ENCODE measurements at places on chromosomes 16 and 17.

GRCh38 chr17:48299760-48300159, 130.3 kb downstream of the SKAP1 start:
- no peak for DNase-seq

DNA sequence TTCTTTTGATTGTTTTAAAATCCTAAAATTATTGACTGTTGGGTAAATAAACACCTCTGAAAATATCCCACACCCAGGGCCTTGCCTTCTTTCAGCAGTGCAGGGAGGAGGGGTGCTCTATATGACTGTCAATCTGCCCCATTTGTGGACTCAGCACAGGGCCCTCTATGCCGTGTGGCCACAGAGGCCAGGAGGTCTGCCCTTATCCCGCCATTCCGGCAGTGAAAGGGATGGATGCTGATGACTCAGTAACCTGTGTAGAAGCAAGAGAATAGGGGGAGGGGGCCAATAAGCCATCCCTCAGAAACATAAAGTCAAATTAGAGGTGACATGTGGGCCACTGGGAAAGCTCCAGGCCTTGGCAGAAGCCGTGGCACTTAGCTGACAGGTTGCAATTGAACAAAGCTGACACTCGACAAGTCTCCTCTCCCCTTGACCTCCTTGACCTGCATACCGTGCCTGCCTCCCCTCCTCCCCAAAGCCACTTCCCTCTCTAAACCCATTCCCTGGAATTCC, 281.4 kb upstream of the DYNLRB2 start:
- DNase-seq: no peak

DNA sequence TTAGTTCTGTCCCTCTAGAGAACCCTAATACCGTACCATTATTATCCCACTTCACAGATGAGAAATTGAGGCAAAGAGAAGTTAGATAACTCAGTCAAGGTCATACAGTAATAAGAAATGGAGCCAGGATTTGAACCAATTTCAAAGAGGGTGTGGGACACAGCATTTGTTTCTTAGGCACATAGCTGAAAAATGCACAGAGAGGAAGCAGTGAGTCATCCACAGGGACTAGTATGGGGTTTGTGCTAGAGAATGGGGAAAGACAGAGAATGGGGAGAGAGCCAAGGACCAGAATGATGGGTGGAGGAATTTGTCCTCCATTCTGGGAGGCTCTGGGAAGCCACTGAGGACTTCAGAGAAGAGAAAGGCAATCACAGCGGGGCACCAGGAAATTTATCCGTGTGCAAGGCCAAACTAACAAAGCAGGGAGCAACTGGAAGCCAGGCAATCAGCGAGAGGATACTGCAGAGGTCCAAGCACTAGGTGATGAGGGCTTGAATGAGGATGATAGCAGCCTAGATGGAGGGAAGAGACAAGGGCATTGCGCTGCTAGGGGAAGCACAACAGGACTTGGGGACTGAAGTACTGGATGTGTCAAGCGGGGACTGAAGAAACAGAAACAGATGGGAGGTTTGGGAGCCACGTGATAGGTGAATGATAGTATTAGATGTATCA, 78.1 kb upstream of the ZFHX3 start:
- DNase-seq: no peak

DNA sequence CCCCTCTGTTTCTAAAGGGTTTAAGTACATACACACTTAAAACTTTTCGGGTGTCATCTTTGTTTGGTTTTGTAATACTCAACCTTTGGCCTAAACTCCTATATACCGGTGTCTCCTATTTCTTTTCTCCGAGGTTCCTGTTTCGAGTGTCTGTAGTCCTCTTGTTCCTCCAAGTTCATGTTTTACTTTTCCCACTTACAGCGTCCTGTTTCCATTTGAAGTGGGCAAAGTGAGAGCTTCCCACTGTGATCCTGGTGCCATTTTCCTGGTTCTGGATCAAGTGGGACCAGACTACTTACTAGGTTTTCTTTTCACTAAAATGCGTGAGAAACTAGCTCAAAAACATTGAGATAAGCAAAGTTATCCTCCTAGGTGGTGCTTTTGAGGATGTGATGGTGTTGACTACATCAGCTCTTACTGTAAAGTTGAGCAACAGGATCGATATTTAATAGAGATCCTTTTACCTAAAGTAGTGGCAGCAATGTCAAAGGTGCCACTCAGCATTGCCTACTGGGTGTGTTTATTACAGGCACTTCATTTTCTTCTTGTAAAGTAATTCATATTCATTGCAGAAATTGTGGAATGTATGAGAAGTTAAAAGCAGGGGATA, 1.3 kb downstream of the PSMD3 start:
- no peak for DNase-seq

DNA sequence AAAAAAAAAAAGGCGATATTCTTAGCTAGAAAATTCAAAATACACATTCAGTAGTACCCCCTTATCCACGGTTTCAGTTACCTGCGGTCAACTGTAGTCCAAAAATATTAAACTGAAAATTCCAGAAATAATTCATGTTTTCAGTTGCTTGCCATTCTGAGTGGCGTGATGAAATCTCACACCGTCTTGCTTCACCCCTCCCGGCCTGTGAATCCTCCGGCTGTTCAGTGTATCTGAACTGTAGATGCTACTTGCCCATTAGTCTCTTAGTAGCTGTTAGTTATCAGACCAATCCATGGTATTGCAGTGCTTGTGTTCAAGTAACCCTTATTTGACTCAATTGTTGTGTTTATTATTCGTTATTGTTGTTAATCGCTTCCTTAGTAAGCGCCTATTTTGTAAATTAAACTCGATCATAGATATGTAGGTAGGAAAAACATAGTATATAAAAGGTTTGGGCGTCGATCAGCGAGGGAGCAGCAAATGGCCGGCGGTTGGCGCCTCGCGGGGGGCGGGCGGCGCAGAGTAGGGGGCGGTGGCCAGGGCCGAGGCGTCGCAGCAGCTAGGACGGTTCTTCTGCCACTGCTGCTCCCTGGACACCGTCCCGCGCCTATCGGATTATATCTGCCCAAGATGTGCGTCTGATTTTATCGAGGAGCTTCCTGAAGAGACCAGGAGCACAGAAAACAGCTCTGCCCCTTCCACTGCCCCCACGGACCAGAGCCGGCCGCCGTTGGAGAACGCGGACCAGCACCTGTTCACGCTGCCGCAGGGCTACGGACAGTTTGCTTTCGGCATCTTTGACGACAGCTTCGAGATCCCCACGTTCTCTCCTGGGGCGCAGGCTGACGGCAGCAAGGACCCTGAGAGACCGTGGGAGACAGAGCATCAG, 39.8 kb upstream of the AKAP1 start:
- DNase-seq: no peak

DNA sequence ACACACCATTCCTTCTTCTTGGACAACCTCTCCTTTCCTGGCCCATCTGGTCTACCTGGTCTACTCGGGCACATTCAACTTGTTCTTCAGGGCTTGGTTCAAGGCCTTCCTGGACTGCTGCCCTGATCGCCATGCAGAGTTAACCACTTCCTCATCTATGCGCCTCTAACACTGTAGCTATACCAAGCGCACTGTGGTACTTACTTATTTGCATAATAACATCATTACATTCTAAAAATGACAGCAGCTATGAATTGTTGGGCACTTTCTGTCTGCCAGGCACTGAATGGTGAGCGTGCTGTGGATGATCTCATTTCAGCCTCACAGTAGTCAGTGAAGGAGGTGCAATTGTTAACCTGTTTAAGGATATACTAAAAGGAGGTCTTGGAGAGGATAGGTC, 66.9 kb upstream of the SDK2 start:
- no peak for DNase-seq

DNA sequence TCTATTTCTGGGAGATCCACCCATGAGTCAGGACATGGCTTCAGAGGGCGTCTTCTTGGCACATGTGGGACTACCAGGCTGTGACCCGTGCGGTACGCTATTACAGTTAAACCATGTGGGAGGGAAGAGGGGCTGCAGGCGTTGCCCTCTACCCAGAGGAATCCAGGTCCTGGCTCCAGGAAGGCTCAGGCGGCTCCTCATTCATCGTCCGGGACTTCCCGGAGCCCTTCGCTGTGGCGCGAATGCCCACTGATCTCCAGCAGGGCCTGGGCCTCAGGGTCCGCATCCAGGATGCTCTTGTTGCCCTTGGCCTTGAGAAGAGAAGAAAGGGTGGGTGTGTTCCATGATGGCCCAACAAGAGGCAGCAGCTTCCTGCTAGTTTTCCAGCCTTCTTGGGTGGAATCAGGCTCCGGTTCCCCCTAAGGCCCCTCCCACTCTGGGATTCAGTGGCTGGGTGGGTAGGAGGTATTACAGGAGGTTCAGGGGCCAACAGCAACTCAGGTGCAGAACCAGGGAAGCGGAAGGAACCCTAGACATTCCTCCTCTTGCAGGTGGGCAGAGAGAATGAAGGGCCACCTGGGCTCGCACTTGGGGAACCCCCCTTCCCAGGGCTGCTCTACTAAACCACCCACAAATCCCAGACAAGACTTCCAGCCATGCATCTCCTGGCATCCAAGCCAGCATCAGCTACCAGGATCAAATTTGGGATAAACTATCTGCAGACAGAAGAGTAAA, 24.6 kb downstream of the MEAK7 start:
- DNase-seq: peak; percentile 18

GRCh38 chr16:333406-334094, 19.0 kb downstream of the AXIN1 start:
- no peak for DNase-seq

Measured in stomach (tissue), 19 donors.